ENCODE measurements at places on chromosomes 3 and 15.

DNA sequence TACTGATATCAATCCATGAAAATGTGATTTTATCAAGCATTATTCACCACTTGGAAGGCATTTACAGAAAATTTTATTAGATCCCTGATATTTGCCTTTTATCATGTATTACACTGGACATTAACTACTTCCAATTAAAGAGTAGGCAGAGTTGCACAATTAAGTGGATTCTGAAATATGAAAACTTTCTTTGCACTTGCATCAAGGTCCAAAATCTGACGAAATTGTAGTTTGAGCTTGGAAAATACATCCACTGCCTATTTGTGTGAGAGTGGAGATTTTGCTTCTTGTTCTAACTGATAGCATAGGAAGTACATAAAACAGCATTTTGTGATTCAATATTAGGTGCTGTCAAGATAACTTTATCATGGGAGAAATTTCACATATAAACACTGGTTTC lies 49.6 kb upstream of the SLC12A8 start:
- no peak for DNase-seq

- no peak for DNase-seq
Measured at GRCh38 chr3:58519668-58520402, 17.2 kb downstream of the ACOX2 start.

DNA sequence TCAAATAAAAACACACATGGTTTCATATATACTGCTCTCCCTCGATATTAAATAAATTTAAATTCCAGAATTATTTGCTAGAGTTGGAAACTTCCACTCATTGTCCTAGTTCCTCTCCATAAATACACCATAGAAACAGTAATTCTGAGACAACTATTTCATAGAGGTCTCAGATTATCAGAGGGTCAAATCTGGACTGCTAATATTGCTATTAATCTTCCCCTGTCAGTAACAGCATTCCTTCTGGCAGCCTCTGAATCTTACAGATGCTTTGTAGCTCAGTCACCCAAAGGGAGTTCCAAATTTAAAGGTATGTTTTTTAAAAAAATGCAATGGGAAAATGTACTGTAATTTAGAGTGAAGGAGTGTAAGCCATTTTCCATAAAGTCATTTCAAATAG lies 428.8 kb downstream of the PYDC2 start:
- no peak for DNase-seq

- no peak for DNase-seq
Measured at GRCh38 chr3:23864931-23865330, 51.9 kb downstream of the NKIRAS1 start.

DNA sequence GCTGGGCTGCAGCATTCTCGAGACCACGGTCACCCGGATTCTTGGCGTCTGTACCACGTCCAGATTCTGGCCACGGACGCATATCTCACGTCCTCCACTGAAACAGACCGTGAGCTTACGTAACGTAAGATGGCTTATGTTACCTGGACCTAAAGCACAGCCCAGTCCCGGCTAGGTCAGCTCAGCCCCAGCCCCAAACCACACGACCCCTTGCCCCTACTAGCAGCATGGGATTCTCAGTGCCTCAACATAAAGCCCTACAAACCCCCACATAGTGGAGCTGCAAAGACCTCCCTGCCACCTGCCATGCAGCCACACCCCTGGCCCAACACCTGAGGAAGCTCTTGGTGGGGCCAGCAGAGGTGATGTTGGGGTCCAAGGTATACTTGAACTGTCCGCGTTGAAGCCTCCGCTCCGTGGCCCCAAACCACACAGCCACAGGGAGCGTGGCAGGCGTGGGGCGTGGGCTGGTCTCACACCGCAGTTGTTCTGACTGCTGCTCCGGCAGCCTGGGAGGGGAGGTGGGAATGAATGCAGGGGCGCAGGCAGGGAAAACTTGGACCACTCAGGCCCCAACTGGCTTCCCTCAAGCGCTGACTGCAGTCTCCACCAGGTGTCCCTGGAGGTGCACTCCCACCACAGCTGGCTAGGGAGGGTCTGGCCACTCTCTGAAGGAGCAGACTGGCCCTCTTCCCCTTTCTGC lies 14.5 kb downstream of the PLXNB1 start:
- DNase-seq: no peak

- no peak for DNase-seq
Measured at GRCh38 chr15:63380808-63381282, 801 bp downstream of the CA12 start.

- no peak for DNase-seq
Measured at GRCh38 chr3:119880966-119881365, 99.1 kb downstream of the NR1I2 start.

GRCh38 chr3:120144267-120144666 lies 50.0 kb upstream of the GSK3B start:
- no peak for DNase-seq

DNA sequence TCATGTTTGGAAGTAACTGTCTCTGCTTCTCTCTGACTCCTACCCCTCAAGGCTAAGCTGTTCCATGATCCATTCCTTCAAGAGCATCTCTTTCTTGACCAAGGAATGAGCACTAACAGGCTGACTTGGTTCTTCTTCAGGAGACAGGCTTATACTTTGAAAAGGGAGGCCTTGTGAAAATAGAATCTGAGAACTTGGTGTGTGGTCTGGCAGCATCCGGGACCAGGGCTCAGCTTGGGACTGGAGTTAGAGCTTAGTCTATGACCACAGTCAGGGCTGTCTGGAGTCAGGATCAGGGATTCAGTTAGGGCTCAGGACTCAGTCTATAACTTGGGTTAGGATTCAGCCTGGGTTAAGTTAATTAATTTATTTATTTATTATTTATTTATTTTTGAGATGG lies 44.9 kb upstream of the SLC6A6 start:
- DNase-seq: no peak

GRCh38 chr15:60237446-60237845 lies 160.3 kb downstream of the ANXA2 start:
- no peak for DNase-seq

DNA sequence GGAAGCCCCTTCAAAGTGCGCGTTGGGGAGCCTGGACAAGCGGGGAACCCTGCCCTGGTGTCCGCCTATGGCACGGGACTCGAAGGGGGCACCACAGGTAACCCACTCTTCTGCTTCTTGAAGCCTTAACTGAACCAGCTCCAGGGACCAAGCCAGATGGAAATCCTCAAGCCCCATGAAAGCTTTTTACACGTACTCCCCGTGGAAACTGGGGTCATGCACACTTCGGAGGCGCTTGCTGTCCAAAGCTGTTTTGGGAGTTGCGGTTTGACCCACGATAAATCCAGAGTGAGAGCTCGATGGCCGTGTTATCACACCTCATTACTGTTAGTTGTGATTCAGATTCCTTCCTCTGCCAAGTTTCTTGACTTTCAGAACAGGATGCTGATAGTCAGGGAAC lies 47.5 kb downstream of the DNASE1L3 start:
- DNase-seq: no peak

GRCh38 chr3:55690726-55691125 lies 203.6 kb upstream of the WNT5A start:
- no peak for DNase-seq

DNA sequence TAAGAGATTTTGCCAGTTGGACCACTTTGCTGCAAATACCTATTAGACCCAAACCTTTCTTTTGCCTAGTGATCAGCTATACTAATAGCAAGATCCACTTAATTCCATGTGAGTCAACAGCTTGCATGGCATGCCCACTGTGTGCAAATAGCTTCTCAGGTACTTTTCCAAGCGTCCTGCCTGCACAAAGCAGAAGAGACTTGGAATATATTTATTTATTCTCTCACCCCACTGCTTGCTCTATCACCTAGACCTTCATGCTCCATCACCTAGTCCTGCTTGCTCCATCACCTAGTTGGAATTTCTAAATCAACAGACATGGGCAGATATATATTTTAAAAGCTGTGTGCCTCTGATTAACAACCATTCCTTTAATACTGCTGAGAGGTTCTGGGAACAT lies 47.6 kb downstream of the MBNL1 start:
- DNase-seq: no peak

DNA sequence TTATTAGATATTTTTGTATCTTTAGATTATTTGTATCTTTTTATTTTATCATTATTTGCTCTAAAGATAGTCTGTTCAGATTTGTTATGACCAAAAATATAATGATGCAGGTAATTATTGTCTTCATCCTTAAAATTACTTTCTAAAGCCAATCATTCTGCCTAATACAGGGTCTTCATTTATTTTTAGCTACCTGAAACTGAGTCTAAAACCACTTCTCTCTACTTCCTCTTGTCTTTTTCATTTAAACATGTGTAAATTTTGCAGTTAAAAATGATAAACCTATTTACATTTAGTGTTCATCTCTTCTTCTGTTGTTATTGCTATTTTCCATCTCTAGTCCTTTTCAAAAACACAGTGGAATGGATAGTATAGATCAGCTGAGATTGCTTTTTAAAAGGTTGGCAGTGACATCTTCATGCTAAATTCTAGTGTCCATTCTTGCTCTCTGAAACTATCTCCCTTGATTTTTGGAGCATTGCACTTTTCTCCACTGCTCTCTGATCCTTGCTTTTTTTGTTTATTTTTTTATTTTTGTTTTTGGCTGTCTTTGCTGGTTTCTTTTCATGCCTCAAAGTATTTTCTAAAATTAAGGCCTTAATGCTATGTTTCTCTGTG lies 91.8 kb downstream of the UBE2E2 start:
- DNase-seq: no peak

- no peak for DNase-seq
Measured at GRCh38 chr3:152910966-152911365, 76.0 kb downstream of the P2RY1 start.

DNA sequence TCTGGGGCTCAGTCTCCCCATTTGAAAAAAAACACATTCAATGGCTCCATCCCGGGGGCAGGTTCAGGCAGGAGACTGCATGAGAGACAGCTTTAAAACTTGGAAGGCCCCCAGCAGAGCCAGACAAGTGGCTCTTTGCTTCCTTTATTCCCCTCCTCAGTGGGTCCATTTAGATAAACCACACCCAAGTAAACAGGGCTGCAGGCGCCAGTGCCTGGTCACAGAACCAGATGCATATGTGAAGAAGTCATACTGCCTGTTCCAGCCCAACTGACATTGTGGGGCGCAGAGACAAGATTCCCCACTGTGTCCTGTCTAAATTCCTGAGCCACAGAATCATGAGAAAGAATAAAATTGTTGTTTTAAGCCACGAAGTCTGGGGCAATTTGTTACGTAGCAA lies 9.0 kb downstream of the FBN1 start:
- no peak for DNase-seq

GRCh38 chr3:39261726-39262125 lies 18.1 kb downstream of the CX3CR1 start:
- no peak for DNase-seq

DNA sequence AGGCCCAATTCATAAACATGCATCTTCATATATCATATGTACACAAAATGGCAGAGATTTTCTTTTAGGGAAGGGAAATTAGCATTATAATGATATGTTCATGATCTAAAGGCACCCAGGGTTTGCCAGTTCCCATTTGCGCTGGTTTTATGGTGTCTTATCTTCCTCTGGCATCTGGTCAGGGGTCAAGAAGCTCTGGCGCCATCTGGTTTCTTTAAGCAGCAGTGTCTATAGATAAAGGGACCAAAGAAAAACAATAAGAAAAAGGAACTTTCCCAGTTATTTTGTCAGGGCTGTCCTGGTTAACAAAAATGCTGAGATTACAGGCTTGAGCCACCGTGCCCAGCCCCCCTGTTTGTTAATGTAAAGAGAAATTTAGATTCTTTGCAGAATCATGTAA lies 3.3 kb upstream of the DCP1A start:
- DNase-seq: no peak

GRCh38 chr15:77235566-77235965 lies 164.7 kb upstream of the TSPAN3 start:
- DNase-seq: no peak

GRCh38 chr3:23723930-23724329 lies 81.8 kb upstream of the UBE2E1 start:
- DNase-seq: no peak

GRCh38 chr15:99333981-99334380 lies 82.7 kb downstream of the LRRC28 start:
- DNase-seq: no peak

DNA sequence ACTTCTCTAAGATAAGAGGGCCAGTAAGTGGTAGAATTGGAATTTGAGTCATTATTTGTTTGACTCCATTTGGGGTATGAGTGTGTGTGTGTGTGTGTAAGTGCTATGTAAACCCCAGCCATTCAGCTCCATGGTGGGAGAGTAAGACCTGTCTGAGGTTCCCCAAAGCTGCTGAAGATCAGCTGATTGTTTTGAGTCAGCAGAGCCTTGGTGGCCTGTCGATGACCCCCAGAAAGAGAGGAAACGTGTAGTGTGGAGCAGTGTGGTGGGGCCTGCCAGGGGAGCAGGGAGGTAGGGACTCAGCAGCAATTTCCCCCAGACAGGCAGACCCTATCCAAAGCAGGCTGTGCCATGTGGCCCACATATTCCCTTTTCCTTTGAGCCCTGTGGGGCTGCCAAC lies 5.3 kb downstream of the DVL3 start:
- DNase-seq: no peak

- no peak for DNase-seq
Measured at GRCh38 chr3:172104471-172105072, 65.2 kb downstream of the FNDC3B start.

- no peak for DNase-seq
Measured at GRCh38 chr15:80744826-80745225, 34.3 kb upstream of the CEMIP start.
